ENCODE measurements at places on chromosomes 6 and 20.

GRCh38 chr6:67221226-67221625 lies 1413.9 kb upstream of the ADGRB3 start:
- no peak for DNase-seq

DNA sequence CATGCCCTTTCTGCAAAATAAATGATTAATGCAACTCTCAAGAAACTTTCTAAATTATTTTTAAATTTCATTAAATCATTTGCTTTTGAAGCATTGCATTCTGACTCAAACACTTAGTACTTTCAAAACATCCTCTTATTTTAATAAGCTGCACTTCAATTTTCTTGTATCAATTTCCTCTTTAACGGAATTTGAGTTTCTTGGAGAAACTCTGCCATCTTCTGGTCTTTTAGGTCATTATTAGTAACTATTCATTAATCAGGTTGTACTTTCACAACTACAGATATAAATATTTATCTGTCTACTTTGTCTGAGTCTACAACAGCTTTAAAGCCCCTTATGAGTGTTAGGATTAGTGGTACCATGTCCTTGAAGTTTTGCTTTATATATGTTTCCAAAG lies 30.2 kb downstream of the TMX4 start:
- no peak for DNase-seq

DNA sequence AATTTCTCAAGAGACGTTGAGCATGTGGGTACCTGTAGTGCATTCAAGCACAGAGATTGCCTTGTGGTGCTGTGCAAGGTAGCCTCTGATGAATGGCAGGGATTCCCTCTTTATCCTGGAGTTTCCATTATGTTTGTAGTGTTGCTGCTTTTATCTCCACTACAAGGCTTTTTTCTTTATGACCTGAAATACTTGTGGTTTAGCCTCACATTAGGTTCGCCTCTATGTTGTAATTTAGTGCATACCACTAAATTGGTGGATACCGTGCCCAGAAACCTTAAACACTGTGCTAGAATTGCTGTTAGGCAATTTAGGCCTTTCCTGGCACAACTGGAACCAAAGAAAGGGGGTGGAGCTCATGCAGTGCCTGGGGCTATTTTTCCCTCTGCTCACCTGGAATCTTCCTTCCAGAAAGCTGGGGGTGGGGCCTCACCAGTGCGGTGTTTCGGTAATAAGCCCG lies 76.8 kb downstream of the NCOA7 start:
- DNase-seq: no peak

- no peak for DNase-seq
Measured at GRCh38 chr20:21103582-21104465, 2.3 kb downstream of the LINC00237 start.

- DNase-seq: peak; percentile 45
Measured at GRCh38 chr20:56442389-56443365, 25.8 kb upstream of the RTF2 start.

DNA sequence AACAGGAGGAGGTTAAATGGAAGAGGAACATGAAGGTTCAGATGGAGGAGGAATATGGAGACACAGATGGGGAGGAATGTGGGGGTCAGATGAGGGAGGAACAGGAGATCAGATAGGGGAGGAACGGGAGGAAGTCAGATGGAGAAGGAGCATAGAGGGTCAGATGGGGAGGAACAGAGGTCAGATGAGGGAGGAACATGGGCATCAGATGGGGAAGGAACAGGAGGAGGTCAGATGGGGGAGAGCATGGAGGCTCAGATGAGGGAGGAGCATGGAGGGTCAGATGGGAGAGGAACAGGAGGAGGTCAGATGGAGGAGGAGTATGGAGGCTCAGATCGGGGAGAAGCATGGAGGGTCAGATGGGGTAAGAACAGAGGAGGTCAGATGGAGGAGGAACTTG lies 290.6 kb downstream of the BMP7 start:
- DNase-seq: peak; percentile 37

GRCh38 chr20:57118107-57118769 lies 148.2 kb downstream of the BMP7 start:
- DNase-seq: no peak

GRCh38 chr6:149890629-149891045 lies 7.3 kb downstream of the RAET1E start:
- DNase-seq: no peak

DNA sequence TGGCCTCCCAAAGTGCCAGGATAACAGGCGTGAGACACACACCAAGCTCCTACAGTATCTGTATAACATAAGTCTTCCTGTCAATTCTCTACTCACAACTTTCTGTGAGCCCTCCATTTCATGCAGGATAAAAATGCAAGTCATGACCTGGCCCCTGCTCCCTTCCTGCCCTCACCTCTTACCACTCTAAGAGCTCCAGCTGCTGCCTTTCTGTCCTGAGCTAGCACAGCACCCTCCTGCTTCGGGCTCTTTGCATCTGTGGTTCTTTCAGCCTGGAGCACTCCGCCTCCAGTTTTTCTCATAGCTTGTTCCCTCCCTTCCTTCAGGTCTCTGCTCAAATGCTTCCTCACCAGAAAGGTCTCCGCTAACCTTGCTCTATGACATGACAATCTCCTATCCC lies 23.7 kb upstream of the TRPC4AP start:
- DNase-seq: no peak

DNA sequence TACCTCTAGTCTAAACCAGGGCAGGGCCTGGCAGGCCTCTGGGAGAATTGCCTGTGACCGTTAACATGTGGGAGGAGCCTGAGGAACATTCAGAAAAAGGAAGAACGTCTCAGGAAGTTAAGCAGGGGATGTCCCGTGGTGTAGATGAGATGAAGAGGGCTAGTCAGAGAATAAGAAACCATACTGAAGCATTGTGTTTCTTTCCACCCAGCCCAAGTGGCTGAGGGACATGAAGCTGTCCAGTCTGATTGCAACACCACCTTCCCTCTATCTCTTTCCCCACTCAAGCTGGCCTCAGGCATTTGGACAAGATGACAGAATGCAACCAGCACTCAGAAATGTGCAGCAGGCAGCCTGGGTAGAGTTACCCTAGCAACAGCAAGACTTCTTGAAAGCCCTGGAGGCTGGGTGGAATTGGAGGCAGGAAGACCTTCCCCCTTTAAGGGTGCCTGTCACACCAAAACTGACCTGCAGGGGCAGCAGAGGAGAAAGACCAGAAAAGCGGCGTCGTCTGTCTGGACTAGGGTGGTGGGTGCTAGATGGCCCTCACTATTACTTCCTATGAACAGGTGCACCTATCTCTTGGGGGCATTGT lies 186.1 kb downstream of the UNC5CL start:
- no peak for DNase-seq

- DNase-seq: no peak
Measured at GRCh38 chr6:113598786-113599185, 258.4 kb upstream of the MARCKS start.

DNA sequence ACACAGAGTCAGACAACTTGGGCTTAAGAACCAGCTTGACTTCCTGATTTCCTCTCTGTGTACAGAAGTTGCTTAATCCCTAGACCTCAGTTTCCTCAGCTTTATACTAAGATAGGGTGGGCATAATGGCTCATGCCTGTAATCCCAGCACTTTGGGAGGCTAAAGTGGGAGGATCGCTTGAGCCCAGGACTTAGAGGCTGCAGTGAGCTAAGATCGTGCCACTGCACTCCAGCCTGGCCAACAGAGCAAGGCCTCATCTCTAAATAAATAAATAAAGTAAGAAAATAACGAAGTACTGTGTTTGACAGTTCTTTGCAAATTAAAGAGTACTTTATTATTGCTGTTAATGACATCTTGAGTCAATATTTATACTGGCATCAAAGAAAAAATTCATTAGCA lies 41.7 kb downstream of the CNKSR3 start:
- no peak for DNase-seq

DNA sequence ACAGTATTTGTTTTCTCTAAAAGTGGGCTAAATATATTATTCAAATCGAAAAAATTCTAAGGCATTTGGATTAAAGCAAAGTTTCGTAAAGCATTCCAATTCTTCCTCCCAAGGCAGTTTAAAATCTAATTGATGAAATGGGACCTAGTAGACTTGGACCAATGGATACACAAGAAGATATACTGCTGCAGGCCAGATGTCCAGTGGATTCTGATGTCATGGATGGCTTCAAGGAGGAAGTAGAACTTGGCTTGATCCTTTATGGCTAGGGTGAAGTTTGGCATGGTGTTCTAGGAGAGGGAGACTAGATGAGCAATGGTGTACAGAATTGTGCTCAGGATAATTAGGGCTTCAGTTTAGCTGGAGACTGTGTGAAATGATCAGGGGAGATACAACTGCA lies 559.5 kb upstream of the MMS22L start:
- no peak for DNase-seq

DNA sequence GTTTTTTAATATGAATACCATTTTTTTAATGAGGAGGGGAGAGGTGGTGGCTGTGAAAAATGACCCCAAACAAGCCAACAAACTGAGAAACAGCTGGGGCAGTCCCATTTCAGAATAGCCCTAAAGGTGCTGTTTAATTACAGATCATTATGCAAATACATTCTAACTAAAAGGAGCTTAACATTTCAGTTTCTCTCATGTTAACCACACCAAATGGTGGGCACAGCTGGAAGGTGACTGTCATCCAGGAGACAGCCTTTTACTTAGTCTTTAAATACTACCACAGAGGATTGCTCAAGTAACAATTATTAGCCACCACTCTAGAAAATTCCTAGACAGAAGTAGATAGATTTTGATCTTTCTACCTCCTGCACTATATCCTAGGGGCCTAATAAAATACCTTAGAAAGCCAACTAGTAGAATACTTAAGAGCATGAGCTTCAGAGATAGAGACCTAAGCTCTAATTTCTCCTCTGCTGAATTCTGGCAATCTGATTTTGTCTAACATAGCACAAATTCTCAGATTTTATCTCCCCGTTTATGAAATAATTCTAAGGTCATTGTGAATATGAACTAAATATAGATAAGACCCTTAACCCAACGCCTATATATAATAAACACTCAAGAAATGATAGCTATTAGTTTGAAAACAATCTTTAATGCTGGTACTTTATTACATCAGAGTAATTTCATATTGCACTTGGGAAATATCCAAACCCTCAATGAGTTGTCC lies 615.1 kb upstream of the NRSN1 start:
- DNase-seq: no peak

DNA sequence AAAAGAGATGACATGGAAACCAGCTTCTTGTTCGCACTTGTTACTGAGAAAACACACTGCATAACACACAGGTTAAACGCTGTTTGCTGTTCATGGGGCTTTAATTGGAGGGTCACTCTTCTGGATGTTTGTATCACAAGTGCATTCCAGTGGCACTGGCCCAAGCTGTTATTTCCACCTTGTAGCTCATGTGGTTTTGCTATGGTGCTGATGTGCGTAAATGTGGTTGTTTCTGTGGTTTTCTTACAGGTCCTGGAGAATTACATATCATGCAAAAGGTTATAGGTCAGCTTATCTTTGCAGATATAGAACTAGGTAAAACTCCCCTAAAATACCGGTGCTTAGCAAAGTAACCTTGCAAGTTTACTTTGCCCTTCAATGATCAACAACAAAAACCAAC lies 89.3 kb upstream of the AHI1 start:
- DNase-seq: no peak
